Activated CD4-positive, alpha-beta T cell treated with anti-CD3 and anti-CD28 coated beads, Interleukin-2, amount 50 U/mL, for 4 hours (primary cell): ENCODE measurements at places on chromosomes 3 and 15.

GRCh38 chr15:71596672-71597071 is 213.7 kb upstream of the NR2E3 start:
- no peak for DNase-seq

DNA sequence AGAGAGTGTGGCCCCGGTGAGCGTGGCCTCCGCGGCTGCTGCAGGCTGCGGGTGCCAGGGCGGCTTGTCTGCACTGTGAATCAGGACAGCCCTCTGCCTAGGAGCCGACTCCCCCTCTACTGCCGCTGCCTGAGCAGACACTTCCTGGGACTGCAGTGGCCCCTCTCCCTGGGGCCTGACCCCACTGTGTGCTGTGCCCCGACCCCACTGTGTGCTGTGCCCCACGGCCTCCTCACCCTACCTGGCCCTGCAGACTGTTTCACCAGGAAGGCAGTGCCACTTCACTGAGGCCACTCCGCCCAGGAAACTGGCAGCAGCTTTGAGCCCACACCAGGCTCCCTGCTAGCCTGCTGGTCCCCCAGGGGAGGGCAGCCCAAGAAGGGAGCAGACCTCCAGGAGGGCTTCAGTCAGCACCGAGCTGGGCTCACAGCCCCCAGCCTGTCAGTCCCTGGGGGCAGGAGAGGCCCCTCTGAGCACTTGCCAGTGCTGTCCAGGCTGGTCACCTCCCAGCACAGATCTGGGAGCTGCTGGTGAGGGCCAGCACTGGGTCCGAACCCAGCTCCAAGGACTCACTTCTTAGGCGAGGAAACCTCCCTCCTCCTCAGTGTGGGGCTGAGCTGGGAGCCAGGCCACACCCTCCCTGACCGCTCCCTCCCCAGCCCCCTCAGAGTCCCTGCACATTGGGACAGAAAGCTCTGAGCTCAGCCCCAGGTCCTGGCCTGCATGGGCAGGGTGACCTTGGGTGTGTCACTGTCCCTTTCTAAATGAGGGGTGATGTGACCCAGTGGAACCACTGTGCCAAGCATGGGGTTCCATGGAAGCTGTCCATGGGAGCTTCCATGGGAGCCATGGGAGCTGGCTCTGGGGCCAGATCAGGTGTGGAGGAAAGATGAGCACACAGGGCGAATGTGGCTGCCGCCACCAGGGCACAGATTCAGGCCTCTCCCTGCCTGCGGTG is 56.8 kb downstream of the DNAJB8 start:
- DNase-seq: no peak

GRCh38 chr3:78926523-78926922 is 841.3 kb downstream of the ROBO1 start:
- DNase-seq: no peak

- DNase-seq: no peak
These were observed 640.4 kb upstream of the CADM2 start for GRCh38 chr3:84318273-84318809.
